ENCODE measurements at places on chromosomes 11 and 22.

GRCh38 chr11:2169005-2169378 is 2.6 kb downstream of the TH start:
- peak; percentile 47 for DNase-seq

GRCh38 chr22:34324763-34325162 is 404.5 kb upstream of the LARGE1 start:
- DNase-seq = no peak

GRCh38 chr11:16296273-16296672 is 60.1 kb downstream of the SOX6 start:
- no peak for DNase-seq

DNA sequence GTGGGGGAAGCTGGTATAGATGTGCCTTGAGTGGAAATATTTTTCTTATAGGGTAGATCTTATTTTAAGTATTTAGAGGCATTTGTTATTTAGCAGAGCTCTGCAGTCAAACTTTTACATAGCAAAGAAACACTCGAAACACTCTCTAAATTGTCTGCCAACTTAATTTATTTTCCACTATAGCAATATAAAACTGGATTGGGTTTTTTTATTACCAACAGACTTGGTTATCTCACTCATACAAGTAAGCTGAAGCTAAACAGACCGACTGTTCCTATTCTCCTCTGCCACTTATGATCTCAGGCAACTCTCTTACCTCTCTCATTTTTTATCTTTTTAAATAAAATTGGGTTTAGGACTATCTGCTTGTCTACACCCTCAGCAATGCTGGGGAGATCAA is 4.6 kb downstream of the RAB38 start:
- DNase-seq = no peak

DNA sequence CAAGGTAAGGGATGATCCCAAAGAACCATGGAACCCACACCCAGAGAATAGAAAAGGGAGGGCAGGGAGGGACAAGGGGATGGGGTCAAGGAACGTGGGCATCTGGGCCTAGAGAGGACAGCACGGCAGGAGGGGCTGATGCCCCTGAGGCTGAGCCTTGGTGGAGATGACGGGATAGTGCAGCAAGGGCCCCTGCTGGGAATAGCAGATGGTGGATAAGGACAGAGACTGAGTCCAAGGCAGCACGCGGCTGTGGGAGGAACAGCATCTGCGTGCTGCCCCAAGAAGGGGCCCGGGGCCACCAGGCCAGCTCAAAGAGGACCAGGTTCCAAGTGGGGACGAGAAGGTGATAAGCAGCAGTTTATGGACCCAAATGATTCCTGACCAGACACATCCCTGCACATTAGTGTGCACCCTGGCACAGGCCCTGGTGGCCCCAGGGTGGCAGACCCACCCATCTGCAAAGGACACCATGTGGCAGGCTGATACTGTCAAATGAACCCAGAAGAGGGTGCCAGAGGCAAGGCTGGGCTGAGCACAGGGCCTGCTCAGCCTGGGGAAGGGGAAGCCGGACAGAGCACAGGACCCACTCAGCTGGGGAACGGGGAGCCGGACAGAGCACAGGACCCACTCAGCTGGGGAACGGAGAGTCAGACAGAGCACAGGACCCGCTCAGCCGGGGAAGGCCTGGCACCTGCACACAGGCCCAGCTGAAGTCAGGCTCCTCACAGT is 12.8 kb upstream of the TESMIN start:
- no peak for DNase-seq

DNA sequence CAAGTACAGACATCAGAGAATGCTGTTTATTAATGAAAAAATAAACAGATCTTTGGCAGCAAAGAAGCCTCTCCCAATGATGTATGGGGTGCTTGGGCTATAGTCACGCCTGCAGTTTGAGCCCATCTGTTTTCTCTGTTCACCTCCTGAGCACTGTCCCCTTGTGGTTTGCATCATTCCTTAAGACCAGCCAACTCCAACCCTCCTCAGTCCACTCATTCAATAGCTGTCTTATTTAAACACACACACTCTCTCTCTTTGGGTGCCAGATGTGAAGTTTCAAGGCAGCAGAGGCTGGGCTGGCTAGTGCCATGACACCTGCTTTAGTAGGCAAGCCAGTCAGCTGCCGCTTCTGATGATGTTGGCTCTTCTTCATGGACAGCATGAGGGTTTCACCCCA is 58.1 kb downstream of the POLD3 start:
- DNase-seq = peak; percentile 61

GRCh38 chr11:34179026-34179675 is 73.7 kb downstream of the NAT10 start:
- DNase-seq = no peak

GRCh38 chr22:23909296-23909898 is 15.2 kb downstream of the MIF start:
- DNase-seq = no peak

GRCh38 chr11:112932593-112932992 is 28.6 kb upstream of the NCAM1 start:
- no peak for DNase-seq

DNA sequence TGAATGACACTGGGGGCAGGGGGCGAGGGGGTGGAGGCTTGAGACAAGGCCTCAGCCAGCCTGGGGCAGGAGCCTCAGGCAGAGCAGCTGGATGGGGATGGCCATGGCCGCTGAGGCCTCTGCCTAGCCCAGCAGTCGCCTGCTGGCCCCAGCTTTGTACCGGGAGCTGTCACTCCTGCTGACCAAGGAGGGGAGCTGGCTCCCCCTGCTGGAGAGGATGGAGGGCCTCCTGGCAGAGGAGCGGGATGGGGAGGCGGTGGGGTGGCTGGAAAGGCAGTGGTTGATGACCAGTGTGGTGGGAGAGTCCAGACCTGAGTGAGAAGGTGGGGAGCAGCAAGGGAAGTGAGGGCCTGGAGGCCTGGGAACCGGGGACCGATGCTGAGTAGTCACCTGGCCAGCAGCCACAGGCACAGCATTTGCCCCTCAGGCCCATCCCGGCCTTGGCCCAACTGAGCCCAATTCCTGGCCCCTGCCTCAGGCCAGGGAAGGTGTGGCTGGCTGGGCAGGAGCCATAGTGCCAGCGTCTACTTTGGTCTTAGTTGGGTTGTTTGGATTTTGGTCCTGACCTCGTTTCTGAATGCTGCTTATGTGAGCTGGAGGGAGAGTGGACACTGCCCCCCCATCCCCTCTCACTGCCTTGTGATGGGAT is 6.0 kb upstream of the SUSD2 start:
- peak; percentile 70 for DNase-seq

GRCh38 chr11:120744016-120744994 is 232.8 kb downstream of the GRIK4 start:
- DNase-seq = no peak

GRCh38 chr11:56911312-56911711 is 77.4 kb upstream of the OR5AK2 start:
- DNase-seq = no peak

GRCh38 chr11:4095509-4096230 is 1.1 kb downstream of the RRM1 start:
- DNase-seq = peak; percentile 46

GRCh38 chr11:59754494-59754858 is 700 bp upstream of the STX3 start:
- peak; percentile 68 for DNase-seq

- DNase-seq = no peak
These were observed 413.4 kb downstream of the SOX6 start for GRCh38 chr11:15942936-15943335.

- DNase-seq = no peak
These were observed at the start of gene CDHR5 for GRCh38 chr11:624705-625635. TSS of gene CDHR5 (minus strand) at chr11:624955. CDS start at chr11:624902, 53 bp downstream.

- peak; percentile 51 for DNase-seq
These were observed 592 bp downstream of the EEF1G start for GRCh38 chr11:62573006-62573591.

DNA sequence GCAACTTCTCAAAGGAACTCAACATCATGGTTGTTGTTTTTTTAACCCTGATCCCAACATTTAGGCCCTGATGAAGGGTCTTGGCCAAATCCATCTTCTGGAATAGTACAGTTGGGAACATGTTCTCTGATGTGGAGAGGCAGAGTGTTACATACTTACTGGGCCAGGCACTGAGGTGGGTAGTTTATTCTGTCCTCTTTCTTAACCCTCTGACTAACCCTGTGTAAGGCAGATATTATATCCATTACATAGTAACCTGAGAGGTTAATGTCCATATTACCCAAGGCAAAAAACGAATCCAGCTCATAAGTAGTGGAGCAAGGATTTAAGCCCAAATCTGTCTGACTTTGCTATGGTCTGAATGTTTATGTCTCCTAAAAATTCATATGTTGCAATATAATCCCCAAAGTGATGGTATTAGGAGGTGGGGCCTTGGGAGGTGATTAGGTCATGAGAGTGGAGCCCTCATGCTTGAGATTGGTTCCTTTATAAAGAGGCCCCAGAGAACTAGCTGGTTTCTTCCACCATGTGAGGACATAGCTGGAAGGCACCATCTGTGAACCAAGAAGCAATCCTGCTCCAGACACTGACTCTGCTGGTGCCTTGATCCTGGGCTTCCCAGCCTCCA is 16.3 kb downstream of the PPFIBP2 start:
- DNase-seq = no peak

- no peak for DNase-seq
These were observed 24.8 kb upstream of the SOX10 start for GRCh38 chr22:38009000-38009806.

DNA sequence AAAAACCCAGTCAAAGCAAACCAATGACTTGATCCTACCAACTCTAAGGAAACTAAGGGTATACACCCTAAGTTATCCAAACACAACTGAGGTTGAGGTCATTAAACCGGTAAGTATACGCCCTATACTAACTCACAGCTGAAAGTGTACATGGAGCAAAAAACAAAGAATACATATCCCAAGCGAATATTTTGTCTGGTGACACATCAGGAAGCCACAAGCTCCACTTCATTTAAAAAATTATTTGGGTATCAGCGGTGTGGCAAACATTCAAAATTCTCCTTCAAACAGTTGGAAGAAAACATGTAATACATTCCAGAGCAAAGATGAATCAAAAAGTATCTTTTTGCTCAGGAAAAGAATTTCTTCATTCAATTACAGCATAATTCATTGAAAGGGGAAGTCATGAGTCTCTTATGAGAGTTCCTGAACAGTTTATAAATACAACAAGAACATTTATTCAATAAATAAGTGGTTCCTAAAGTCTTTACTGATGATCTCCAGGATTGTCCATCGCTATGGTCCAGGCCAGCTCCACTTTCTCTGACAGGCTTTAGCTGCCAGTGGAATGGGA is 4.5 kb upstream of the JAML start:
- no peak for DNase-seq

- peak; percentile 24 for DNase-seq
These were observed 22.2 kb downstream of the CASP5 start for GRCh38 chr11:105000797-105001196.

DNA sequence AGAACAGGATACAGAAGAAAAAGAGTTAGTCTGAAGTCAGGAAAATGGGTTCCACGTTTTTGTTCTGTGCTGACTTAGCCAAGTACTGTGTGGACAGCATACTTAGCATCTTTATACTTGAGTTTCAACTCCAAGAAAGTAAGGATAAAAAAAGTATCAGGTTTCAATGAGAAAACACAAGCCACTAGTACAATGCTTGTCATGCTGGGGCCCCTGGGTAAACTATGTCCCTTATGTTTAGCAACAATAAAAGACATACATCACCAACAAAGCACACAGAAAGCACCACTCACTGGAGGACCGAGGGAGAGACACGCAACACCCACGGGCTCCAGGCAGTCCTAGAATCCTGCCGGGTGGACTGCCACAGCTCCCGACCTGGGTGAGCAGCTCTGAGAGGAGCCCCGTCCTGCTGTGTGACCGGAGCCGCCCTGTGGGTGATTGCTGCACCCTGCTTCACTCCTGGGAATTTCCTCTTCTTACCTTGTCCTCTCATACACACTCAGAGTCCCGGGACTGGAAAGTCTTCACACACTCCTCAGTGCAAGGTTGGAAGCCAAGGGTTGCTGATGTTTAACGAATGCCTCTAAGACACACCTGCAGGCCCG is 890.5 kb downstream of the BRD1 start:
- no peak for DNase-seq

- no peak for DNase-seq
These were observed 21.2 kb downstream of the RFPL2 start for GRCh38 chr22:32183625-32184024.

DNA sequence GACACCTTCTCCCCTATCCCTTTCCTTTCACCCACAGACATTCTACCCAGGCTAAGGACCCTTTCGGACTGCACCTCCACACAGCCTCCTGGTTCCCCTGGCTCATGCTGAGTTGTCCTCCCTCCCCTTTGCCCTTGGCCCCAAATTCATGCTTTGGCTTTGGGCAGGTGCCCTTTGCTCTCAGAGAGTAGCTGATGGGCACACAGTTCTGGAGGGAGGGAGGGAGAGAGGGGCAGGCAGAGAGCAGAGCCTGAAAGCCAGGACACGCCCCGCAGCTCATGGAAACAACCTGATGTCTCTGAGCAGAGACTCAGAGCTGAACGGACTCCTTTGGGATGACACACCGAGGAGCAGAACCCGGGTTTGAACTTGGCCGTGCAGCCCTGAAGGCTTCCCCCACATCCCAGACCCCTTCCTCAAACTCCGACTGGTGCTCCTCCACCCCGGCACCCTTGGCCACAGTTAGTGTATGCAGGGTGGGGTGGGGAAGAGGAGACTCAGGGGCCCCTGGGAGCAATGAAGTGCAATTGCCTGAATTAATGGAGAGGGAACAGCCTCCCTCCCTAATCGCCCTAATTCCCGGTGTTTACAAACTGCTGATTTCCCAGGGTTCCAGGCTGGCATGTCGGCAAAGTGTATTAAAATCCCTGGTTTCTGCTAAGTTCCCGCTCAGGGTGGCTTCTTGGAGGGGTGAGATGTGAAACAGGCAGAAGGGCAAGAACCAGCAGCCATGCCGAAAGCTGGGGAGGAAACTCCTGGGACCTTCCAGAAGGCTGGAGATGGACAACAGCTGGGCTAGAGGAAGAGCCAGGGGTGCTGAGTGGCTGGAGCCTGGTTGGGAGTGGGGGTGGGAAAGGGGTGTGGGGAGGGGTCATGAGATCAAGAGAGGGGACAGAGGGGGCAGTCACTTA is 71.2 kb upstream of the SHISAL1 start:
- DNase-seq = no peak

DNA sequence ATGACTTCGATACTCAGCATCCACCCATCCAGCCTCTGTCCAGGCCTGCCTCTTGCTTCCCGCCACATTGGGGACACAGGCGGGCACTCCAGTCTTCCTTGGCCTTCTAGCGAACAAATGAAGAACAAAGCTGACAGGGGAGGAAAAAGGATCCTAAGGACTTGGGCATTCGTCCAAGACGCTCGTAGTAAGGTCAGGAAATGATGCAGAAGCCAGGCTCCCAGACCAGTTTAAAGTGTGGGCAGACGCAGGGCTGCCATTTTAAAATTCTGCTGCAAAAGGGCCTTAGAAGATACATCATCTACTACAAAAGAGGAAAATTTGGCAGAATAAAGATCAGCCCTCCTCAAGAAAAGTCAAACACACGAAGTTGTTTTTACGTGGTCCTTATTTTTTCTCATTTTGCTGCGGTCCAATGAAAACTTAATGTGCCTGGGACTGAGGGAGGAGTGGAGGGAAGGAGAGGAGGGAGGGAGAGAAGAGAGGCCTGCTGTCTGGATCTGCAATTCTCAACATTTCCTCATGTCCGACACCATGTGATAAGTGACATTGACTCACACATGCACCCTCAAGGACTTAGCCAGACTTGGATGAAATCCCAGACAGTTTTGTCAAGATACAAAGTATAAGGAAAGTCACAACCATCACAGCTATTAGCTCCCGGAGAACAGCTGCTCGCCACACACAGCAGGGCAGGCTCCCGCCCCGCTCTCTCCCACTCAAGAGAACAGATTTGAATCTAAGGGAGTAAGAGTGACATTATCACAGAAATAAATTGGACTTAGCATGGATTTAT is 5.7 kb downstream of the DNAL4 start:
- DNase-seq = no peak

GRCh38 chr22:24338726-24339451 is 68.3 kb downstream of the SPECC1L start:
- DNase-seq = no peak

GRCh38 chr11:76455331-76455730 is 10.5 kb downstream of the EMSY start:
- no peak for DNase-seq
